ENCODE measurements at places on chromosomes 2 and 18.

DNA sequence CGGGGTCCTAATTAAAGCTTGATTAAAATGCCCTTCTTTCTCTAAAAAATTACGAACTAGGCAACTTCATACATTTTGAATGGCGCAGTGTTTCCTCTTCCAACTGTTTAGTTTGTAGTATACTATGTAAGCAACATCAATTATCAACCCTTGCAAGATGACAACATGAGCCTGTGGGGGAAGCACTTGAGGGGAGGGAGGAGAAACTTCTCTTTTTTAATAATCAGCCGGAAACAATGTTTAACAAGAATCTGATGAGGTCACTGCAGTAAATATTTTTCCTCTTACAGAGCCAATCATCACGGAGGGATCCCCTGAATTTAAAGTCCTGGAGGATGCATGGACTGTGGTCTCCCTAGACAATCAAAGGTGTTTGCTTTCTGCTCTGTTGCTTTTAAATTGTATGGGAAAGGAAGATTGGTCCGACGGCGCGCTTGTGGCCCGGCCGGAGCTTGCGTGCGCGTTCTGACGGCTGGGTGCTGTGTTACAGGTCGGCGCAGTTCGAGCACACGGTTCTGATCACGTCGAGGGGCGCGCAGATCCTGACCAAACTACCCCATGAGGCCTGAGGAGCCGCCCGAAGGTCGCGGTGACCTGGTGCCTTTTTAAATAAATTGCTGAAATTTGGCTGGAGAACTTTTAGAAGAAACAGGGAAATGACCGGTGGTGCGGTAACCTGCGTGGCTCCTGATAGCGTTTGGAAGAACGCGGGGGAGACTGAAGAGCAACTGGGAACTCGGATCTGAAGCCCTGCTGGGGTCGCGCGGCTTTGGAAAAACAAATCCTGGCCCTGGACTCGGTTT is 5.3 kb upstream of the DLX1 start:
- DNase-seq: no peak

DNA sequence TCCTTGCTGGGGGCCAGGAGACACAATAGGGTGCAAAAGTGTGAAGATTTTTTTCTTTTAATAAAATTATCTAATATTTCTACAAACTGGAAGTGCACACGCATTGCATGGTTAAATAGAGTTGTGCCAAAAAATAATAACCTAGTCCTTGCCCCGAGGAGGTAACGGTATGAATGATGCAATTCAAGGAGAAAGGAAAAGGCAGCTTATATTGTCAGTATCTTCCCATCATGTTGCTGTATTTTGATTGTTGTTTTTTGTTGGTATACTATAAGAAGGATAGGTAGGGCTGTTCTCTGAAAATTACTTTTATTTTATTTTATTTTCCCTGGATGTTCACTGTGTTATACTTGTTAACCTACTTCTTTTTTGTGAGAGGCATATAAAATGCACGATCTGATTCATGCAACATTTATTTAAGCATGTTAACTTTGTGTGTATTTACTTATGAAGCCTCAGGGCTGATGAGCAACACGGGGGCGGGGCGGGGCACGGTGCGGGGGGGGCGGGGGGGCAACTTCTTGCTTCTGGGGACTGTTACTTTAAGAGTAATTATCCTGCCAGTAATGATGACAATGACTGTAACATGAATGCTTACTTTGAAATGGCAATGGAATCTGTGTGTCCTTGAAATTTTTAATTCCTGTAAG is 118.6 kb downstream of the AQP4 start:
- no peak for DNase-seq

DNA sequence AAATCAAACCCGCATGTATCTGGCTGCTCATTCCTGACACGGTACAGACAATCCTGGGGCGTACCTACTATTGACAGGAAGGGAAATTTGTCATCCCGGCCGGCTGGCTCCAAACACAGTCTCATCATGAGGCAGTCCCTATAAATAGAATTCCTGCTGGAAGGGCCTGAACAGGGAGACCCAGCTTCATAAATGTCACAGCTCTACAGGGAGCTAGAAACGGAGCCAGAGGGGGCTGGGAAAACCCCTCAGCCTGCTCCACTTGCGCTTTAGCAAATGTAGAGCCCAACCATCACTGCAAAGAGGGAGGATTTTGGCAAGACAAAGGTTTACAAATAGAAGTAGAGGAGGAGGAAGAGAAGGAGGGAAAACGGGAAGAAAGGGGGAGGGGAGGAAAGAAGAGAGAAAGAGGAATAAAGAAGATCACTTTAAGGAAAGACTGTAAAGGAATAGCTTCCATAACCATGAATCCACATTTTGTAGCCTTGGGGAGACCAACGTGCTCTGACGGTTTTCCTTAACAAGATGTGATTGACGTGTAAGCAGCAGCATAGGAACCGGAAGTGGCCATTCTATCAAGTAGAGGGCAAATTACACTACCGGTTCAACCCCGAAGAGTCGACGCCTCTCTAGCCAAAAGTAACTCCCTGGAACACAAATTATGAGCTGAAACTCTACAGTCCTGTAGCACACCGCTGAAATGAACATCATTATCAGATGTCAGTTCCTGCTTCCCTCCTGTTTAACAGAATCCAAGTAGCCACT is 56.8 kb upstream of the TTN start:
- DNase-seq: no peak

- no peak for DNase-seq
Measured at GRCh38 chr18:65821911-65822310, 71.1 kb downstream of the CDH7 start.

DNA sequence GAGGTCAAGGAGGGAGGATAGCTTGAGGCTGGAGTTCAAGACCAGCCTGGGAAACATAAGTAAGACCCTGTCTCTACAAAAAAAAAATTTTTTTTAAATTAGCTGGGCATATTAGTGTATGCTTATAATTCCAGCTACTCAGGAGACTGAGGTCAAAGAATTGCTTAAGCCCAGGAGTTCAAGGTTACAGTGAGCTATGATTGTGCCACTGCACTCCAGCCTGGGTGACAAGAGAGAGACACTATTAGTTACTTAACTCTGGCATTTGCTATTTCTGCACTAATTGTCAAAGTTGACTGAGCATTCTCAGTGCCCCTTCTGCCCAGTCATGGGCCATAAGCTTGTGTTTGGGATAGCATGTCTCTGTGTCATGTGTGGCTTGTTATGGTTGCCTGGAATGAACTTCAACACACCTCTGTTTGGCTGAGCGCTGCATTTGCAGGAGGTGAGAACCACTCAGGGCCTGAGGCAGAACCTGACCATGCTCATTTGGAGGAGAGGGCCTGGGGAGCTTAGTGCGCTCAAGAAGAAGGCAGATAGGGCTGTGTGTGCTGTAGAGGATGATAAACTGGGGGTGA is 77.7 kb downstream of the SH3RF3 start:
- no peak for DNase-seq

- DNase-seq: no peak
Measured at GRCh38 chr2:112216167-112216566, 38.7 kb downstream of the ZC3H8 start.

DNA sequence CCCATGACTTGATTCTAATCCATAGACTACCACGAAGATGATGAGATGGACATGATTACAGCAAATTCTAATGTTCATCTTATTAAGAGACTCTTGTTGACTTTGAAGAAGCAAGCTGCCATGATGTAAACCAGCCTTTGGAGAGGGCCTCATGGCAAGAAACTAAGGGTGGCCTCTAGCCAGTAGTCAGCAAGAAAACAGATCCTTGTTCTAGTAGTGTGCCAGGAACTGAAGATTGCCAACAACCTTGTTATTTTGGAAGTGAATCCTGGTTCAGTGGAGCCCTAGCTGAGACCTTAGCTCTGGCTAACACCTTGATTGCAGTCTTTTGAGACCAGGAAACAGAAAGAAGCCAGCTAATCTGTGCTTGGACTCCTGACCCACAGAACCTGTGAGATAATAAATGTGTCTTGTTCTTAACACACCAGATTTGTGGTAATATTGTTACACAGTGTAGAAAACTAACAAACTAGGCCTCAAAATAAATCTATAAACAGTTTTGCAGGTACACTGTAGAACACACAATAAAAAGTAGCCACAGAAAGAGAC is 10.0 kb downstream of the PHOSPHO2 start:
- no peak for DNase-seq

GRCh38 chr2:143564419-143564818 is 435.2 kb downstream of the ARHGAP15 start:
- DNase-seq: no peak

- DNase-seq: no peak
Measured at GRCh38 chr2:192099742-192100141, 95.0 kb downstream of the TMEFF2 start.

GRCh38 chr2:31675485-31675901 is 94.8 kb upstream of the SRD5A2 start:
- no peak for DNase-seq

DNA sequence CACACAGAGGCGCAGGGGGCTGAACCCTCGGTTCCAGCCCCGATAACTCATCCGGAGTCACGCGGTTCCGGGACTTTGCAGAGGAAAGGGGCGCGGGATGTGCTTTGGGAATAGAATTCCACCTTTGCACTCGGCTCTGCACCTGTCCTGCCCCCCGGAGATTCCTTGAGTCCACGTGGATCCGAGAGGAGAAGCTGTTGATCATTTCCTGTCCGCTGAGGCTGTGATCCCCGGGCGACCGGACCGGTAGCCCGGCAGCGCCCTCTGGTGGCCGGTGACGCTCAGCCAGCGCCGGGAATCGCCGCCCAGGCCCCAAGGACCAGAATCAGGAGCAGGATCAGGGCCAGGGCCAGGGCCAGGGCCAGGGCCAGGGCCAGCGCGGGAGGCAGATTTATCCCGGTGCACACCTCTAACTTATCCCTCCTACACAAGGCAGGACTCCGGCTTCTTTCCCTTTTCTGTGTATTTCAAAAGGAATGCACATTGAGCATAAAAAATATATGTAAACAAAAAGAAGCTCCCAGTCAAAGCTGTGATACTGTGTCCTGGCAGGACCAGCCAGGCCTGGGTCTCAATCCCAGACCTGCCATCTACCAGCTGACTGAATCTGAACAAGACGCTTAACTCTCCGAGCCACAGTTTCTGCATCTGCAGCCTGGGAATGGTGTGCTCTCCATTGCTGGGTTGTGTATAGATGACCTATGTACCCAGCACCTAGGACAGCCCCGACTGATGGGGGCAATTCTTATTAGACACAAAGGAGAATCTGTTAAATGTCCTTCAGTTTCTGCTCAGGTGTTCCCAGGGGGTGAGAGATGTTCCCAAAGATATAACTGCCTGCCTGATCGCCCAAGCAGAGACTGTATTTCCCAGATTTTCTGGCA is 8.5 kb upstream of the SPATA3 start:
- DNase-seq: peak; percentile 95

DNA sequence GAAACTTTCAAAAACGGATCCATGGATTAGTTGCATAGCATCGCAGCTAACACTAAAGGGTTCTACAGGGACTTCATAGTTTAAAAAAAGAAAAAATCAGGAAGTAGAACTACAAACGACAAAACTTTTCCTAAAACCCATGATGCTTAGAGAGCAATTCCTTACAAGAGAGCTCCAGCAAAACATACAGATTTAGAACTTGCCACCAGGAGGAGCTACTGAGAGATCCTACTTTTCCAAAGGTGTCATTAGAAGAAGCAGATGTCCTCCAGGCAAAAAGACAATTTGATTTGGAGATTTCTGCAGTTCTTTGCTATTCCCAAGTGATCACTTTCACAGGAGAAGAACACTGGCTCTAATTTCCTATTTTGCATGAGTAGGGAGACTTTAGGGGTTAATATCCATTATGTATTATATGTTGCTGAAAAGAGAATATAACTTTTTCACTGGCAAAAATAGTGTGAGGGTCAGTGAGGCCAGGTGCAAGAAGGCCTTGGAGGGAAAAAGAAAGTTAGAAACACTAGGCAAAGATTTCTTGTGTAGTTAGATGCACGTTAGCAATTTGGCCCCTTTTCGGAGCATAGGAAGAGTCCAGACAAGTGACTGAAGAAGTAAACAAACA is 436.2 kb downstream of the SUCLG1 start:
- DNase-seq: peak; percentile 32

DNA sequence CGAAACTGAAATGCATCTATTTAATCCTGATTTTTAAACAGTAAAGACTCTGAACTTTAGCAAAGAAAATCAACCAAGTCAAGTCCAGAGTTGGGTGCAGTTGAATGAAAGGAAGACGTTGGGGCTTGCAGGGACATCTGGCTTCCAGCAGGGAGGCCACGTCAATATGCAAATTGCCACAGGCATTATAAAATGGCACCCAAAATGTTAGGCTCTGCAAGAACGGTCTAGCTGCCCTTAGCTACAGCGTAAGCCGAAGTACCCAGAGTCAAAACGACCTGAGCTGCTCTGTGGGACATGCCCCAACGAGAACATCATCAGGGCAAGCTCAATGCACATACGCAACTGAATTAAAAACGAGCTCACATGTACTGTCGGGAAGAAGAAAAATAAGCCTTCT is 30.7 kb downstream of the DOCK10 start:
- DNase-seq: no peak

DNA sequence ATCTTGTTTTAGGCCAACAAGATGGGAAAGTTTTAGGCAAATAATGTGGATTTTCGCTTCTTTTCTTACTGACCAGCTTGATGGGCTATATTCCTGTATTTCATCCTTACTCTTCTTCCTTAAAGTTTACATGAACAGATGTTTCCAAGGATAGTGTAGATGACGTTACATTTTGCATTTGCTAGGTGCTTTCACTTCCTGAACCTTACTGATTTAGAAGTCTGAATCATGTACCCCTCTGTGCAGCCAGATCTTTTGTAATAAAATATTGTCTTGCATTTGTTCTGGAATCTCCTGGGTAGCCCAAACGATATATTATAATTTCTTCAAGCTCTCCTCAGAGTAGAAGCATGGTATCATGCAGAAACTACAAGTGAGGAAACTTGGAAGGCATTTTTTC is 93.4 kb downstream of the CALCRL start:
- DNase-seq: no peak

GRCh38 chr2:178241844-178242551 is 47.7 kb downstream of the OSBPL6 start:
- DNase-seq: peak; percentile 72

DNA sequence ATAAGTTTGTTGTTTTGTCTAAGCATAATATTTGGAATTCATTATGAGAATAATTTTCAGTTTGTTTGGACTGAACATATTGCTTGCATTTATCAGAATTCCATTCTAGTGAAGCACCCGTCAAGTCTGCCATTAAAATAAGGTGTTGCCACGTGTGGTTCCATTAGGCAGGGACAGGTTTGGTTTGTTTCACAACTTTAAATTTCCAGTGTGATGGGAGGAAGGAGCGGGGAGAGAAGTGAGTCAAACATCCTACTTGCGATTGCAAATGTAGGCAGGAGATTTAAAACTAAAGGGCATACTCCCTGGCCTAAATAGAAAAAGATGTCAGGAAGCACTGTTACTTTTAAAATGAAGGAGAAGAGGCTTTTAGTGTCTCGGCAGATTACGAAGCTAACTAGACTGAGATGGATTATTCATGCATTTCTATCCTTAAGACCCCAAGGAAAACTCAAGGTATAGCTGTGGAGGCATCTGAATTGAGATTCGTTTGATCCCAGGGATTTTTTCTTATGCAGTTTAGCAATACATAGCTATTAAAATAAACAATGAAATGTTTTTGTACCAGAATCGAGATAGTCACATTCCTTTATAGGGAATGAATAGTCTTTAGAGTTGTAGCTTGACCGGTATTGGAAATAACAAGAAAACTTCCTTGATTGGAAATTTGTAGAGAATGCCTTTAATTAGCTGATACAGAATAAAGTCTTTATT is 19.8 kb downstream of the GRHL1 start:
- no peak for DNase-seq
